Activated CD8-positive, alpha-beta T cell treated with anti-CD3 and anti-CD28 coated beads, Interleukin-2, amount 10 ng/mL, durations not matched to agents 7 days and 5 days (primary cell): ENCODE measurements at places on chromosomes 12 and 14.

DNA sequence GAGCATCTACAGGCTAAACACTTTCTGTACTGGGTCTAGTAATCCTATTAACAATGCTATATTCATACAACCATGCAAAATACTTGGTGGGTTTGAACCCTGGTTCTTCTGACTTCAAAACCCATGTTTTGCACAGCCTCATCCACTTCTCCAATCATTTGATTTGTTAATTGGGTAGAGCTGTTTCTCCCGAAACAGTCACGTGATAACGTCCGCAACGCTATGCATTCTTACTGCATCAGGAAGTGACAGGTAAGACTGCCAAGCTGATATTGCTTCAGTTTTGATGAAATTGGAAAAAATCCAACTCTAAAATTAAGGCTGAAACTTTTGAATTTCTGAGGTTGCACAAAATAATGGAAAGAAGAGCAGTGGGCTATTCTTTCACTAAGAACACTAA is 30.4 kb upstream of the RNU6-7 start:
- H3K4me3 ChIP-seq, result no peak overlapping the region
- no peaks in the 10 kb centered on the region for H3K36me3 ChIP-seq
- DNase-seq, result no peak
- peaks cover 6% of the 10 kb centered on the region for H3K27me3 ChIP-seq
- H3K4me1 ChIP-seq, result no peaks in the 10 kb centered on the region

DNA sequence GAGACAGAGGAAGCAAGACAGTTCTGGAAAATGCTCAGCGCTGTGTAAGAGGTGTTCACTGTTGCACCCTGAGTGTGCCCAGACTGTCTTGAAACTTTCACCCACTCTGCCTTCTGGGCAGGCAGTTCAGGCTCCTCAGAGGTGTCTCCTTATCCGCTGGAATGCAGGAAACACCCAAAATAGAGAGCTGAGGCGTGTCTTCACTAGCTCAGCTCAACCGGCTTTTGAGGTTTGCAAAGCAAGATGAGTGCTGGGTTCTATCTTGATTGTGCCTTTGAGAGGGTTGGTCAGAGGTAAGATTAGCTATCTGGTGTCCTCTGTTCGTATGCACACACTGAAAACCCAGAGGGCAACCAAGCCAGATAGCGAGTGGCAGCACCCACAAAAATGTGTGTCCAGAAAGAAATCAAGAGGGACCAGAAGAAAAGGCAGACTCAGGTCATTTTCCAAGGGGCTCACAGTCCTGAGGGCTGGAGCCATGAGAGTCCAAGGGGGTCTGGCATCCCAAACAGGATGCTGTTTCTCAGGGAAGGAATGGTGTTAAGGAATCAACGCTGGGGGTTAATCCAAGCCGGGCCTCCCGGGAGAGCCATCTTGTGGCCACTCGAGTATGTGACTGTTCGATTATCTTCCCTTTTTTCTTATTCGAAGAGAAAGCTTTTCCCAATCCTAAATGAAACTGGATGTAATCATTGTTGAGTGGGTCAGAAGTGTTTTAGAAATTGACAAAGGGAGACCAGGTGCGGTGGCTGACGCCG is 47.1 kb downstream of the TBX3 start:
- no peak for DNase-seq
- H3K4me1 ChIP-seq, result no peaks in the 10 kb centered on the region
- H3K27ac ChIP-seq, result no peak overlapping the region
- no peak overlapping the region for H3K4me3 ChIP-seq

DNA sequence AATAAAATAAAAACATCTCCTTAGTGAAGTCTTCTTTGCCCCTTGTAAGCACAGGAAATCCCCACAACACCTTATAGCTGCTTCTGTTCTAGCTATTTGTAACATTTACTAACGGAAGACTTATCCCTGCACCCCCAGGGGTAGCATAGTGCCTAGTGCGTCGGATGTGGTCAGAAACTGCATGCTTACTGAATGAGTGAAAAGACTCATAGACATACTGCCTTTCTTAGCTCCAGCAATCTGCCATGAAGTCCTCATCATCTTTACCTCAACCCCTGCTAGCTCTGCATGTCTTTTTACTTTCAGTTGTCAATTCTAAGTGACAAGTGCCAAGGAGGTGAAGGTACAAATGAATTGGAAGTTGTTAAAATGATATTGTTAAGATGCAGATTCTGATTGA is 12.9 kb downstream of the RIOX1 start:
- H3K4me1 ChIP-seq, result no peaks in the 10 kb centered on the region
- no peaks in the 10 kb centered on the region for H3K27me3 ChIP-seq

GRCh38 chr12:87866578-87867292 is 162.5 kb downstream of the C12orf50 start:
- H3K27ac ChIP-seq, result no peak overlapping the region
- H3K4me3 ChIP-seq, result no peak overlapping the region
- no peaks in the 10 kb centered on the region for H3K4me1 ChIP-seq
- DNase-seq, result no peak
- H3K36me3 ChIP-seq, result no peaks in the 10 kb centered on the region
- no peaks in the 10 kb centered on the region for H3K27me3 ChIP-seq

- H3K36me3 ChIP-seq, result peaks cover 17% of the 10 kb centered on the region
- H3K4me1 ChIP-seq, result peaks cover under 1% of the 10 kb centered on the region
- DNase-seq, result no peak
- H3K27ac ChIP-seq, result no peak overlapping the region
- no peaks in the 10 kb centered on the region for H3K27me3 ChIP-seq
These were observed 204.6 kb upstream of the SLC38A2 start for GRCh38 chr12:46577063-46577776.

DNA sequence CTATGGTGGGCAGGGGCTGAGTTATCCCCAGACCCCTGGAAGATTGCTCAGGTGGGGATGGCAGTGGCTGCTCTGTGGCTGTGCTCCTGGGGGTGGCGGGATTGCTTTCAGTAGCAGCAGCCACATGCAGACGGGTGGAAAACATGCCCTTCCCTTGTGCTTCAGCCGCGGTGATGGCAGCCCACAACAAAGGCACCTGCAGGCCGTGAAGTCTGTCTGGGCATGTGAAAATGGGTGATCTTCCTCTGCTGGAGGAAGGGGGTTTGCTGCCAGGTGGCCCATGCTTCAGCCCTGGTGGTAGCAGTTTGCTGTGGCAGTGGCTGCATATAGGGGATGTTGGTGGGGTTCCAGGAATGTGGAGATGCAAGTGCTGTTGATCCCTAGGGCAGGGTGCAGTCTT is 326.2 kb upstream of the RGS6 start:
- H3K27ac ChIP-seq, result no peak overlapping the region
- peaks cover 8% of the 10 kb centered on the region for H3K4me1 ChIP-seq
- DNase-seq, result no peak
- peaks cover 17% of the 10 kb centered on the region for H3K36me3 ChIP-seq
- H3K27me3 ChIP-seq, result no peaks in the 10 kb centered on the region

GRCh38 chr14:94775091-94775870 is 5.4 kb upstream of the GSC start:
- H3K36me3 ChIP-seq, result peaks cover 17% of the 10 kb centered on the region
- H3K4me3 ChIP-seq, result no peak overlapping the region
- no peak overlapping the region for H3K27ac ChIP-seq
- no peak for DNase-seq
- peaks cover 73% of the 10 kb centered on the region for H3K27me3 ChIP-seq

DNA sequence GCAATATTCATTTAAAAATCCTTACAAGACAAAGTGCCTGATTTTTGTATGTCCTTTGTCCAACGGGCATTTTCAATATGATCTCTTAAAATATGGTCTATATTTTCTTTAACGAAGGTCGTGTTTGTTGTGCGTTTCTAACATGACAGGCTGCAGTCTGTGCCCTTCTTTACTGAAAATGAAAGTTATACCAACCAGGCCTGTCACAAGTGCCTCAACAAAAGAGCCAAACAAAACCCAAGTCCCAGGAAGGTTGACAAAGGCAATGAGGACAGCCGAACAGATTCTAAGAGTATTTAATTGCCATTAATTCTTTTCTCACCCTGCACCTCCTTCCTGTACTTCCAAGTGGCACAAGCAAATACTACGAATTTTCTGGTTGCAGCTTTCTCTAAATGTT is 13.9 kb downstream of the PAX9 start:
- DNase-seq, result no peak
- H3K27ac ChIP-seq, result no peak overlapping the region
- no peak overlapping the region for H3K4me3 ChIP-seq
- no peaks in the 10 kb centered on the region for H3K36me3 ChIP-seq

DNA sequence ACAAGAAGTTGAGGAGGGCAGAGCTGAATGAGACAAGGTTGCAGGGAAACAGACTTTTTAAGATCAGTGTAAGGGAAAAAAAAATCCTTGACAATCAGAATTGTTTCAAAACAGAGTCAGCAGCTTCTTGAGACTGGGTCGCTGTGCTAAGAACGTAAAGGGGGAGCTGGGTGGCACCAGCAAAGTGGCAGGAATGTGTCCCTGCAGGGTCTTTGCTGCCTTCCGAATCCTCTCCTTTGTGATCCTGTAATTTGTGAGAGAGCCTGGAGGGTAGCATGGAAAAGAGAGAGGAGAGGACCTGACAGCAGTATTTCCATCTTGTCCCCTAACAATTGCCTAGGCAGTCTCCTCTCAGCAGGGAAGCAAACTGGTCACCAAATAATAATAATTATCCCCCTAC is 472.8 kb downstream of the RGS6 start:
- H3K4me1 ChIP-seq, result peaks cover 15% of the 10 kb centered on the region
- no peak overlapping the region for H3K4me3 ChIP-seq
- H3K27ac ChIP-seq, result no peak overlapping the region
- no peaks in the 10 kb centered on the region for H3K36me3 ChIP-seq

DNA sequence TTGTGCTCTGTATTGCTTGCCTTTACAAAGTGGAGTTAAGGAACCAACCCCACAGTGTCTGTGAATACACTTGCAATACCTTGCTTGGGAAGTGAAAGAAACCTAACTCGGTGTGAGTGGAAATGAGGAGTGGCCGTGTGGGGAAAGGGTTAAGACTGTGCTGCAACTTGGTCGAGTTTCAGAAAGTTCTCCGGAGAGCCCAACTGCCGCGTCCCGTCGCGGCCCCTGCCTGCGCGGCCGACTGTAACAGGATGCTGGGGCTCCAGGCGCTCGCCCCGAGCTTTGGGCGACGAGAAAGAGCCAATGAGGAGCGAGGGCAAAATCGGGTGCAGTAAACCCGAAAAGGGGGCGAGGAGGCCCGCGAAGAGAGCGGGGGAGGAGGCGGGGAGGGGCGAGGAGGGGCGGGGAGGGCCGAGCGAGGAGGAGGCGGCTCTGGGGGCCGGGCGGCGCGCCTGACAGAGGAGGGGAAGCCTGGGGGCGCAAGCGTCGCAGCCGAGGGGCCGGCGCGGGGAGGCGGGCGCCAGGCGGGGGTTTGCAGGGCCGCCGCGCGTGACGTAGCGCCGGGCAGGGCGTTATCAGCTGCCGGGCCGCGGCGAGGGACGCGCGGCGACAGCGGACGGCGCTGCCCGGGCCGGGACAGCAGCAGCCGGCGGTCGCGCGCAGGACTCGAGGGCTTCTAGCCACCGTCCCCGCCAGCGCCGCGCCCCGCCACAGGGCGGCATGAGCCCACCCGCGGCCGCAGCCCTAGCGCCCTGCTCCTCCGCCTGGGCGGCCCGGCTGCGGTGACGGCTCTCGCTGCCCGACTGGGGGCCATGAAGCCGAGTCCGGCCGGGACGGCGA is at the start of gene DACT1:
TSS of gene DACT1 (plus strand) at position 572 of the 840 bp plus-strand sequence. CDS start at position 813, 241 bp downstream.
- H3K4me1 ChIP-seq, result peaks cover 24% of the 10 kb centered on the region
- H3K27me3 ChIP-seq, result peaks cover 54% of the 10 kb centered on the region
- H3K4me3 ChIP-seq, result peak within 1 kb of the TSS; percentile 76
- DNase-seq, result peak; percentile 59
- H3K27ac ChIP-seq, result peak within 1 kb of the TSS; percentile 63

DNA sequence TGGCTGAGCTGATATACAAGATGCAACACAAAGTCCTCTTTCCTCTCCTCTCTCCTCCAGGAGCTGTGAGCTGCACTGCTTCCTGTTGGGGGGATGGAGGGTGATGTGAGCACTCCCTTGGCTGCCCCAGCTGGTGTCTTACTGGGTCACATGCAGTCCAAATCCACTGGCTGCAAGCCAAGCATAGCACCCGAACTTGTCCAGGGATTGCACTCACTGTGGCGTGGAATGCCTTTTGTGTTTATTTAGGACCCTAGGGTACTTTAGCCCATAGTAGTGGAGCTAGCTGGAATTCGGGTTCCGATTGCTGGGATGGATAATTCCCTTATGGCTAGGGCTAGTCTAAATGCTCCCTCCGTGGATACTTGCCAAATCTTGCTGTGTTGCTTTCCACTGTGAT is 424.9 kb upstream of the SYT1 start:
- no peak overlapping the region for H3K4me3 ChIP-seq
- no peak overlapping the region for H3K27ac ChIP-seq
- no peak for DNase-seq
- no peaks in the 10 kb centered on the region for H3K36me3 ChIP-seq
- no peaks in the 10 kb centered on the region for H3K27me3 ChIP-seq

DNA sequence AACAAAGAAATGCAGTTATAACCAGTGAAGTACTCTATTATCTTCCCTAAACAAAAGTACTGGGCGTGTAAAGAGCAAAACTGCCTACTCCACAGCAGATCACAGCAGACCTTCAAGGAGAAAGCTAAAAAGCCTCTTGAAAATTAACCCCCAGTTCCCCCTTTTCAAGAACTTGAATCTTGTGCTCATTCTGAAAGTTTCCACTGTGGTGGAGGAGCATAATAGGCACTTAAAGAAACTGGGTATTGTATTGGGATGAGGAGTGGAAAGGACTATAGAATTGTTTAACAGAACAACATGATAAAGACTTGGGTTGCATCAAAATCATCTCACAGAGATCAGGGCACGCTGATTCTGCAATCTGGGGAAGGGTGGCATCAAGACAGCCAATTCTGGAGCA is 51.1 kb downstream of the SLC25A47 start:
- no peaks in the 10 kb centered on the region for H3K27me3 ChIP-seq
- H3K27ac ChIP-seq, result peak overlapping the region; percentile 96
- H3K4me1 ChIP-seq, result peaks cover 60% of the 10 kb centered on the region
- peak overlapping the region; percentile 95 for H3K4me3 ChIP-seq

GRCh38 chr14:105346876-105347586 is 32.5 kb downstream of the PACS2 start:
- H3K4me3 ChIP-seq, result no peak overlapping the region
- no peak overlapping the region for H3K27ac ChIP-seq
- no peaks in the 10 kb centered on the region for H3K27me3 ChIP-seq
- no peak for DNase-seq

- H3K4me1 ChIP-seq, result peaks cover 39% of the 10 kb centered on the region
- no peak overlapping the region for H3K4me3 ChIP-seq
- peaks cover 6% of the 10 kb centered on the region for H3K27me3 ChIP-seq
- DNase-seq, result no peak
- no peaks in the 10 kb centered on the region for H3K36me3 ChIP-seq
These were observed 9.8 kb downstream of the ZNF219 start for GRCh38 chr14:21088687-21089086.

GRCh38 chr14:64826845-64827244 is 52.9 kb downstream of the SPTB start:
- H3K27ac ChIP-seq, result no peak overlapping the region
- peaks cover 38% of the 10 kb centered on the region for H3K27me3 ChIP-seq
- no peak for DNase-seq
- no peak overlapping the region for H3K4me3 ChIP-seq

GRCh38 chr12:59040656-59041055 is 120.4 kb upstream of the LRIG3 start:
- no peak for DNase-seq
- no peak overlapping the region for H3K4me3 ChIP-seq
- H3K27me3 ChIP-seq, result no peaks in the 10 kb centered on the region
- no peaks in the 10 kb centered on the region for H3K4me1 ChIP-seq
- no peaks in the 10 kb centered on the region for H3K36me3 ChIP-seq
- H3K27ac ChIP-seq, result no peak overlapping the region

GRCh38 chr12:69534389-69534822 is 50.9 kb upstream of the CCT2 start:
- peak overlapping the region; percentile 11 for H3K27ac ChIP-seq
- H3K27me3 ChIP-seq, result no peaks in the 10 kb centered on the region
- no peak overlapping the region for H3K4me3 ChIP-seq
- peaks cover 10% of the 10 kb centered on the region for H3K36me3 ChIP-seq

- DNase-seq, result no peak
- no peaks in the 10 kb centered on the region for H3K36me3 ChIP-seq
- H3K27ac ChIP-seq, result no peak overlapping the region
- no peaks in the 10 kb centered on the region for H3K4me1 ChIP-seq
These were observed 277.1 kb downstream of the RASSF9 start for GRCh38 chr12:85559127-85559526.
